GM13976 (cell line): ENCODE measurements at places on chromosomes 12 and 14.
A peak's percentile ranks its signal among the peaks of the same experiment; 100 is the strongest.

GRCh38 chr14:23158779-23159178 lies 24.7 kb downstream of the SLC7A8 start:
- DNase-seq = no peak

- DNase-seq = no peak
Measured at GRCh38 chr12:72311946-72312345, 39.8 kb downstream of the TRHDE start.

- no peak for DNase-seq
Measured at GRCh38 chr12:111111681-111112080, 191.3 kb upstream of the MYL2 start.

DNA sequence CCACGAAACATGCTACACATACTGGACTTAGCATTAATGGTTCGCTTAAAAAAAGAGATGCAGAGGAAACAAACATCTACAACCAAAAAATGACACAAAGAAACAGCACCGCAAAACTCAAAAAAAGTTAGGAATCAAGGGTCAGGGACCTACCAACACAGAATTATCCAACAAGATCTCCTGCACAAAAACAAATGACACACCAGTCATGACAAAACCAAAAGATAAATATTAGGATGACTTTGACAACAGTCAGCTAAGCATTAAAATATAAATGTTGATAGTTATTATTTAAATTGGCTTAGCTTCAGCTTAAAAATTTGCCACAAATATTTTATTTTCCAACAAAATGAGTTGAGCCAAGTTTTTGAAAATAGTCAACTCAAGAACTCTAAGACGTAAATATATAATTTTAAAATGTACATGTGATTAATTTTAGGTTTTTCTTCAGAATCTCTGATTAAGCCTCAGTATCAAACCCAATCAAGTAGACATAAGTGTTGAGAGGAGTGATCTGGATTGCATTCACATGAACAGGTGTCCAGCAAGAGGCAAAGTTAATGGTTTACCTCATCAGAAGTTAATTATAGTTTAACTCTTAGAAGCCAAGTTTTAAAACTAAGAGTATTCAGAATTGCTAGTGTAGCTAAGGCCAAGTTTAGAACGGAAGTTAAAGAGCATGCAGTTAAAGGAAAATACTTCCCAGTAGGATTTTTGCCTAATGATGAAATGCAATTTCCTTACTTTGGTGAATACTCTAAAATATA lies 79.9 kb downstream of the HEATR5A start:
- DNase-seq = no peak

DNA sequence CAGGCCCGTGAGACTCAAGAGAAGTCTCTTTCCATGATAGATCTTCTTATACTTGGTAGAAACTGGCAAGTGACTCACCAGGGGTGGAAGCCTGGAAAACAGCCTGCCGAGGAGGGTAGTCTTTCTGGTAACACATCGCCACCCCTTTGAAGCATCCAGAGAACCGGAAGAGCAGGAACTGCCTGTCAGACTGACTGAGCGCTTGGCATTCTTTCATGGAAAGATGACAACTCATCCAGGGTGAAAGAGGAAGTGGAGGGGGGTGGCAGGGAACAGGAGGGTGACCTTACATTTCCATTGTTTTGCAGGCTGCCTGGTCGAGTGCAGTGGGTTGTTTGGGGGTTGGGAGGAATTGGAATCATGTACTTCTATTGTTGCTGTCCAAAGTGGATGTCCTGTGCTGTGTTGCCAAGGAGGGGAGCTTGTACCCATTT lies 34.5 kb downstream of the PRKCH start:
- no peak for DNase-seq

- DNase-seq = no peak
Measured at GRCh38 chr14:52304248-52304904, 9.7 kb upstream of the PTGER2 start.

DNA sequence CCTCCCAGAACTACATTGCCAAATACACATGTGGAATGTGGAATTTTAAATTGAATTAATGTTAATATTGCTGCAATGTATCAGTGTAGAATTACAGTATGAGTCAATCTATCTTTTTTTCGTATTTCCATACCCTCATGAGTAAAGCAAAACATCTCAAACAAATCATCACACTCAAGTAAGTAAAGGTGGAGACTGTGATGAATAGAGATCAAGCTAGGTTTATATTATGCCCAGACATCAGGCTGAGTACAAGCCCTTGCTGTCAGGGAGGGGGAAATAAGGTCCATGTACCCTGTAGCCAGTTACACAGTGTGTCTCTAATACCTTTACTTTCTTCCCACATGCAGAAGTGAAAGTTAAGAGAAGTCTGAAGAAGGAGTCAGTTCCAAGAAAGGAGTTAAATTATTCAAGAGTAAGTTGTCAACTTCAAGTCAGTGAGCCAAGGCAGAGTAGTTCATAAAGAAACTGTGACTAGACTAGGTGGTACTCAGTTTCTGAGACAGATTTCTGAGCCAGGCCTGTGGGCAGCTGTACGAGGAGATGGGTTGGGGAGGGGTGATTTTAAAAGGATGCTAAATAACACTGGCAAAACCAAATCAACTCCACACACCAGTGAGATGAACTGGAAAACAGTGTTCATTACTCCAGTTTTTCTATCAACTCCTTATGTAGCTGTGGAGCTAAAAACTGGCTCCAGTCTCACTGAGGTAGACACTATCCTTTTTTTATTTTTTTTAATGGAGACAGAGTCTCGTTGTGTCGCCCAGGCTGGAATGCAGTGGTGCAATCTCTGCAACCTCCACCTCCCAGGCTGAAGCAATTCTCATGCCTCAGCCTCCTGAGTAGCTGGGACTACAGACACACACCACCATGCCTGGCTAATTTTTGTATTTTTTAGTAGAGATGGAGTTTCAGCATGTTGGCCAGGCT lies 23.8 kb upstream of the STK38L start:
- DNase-seq = peak; percentile 40

GRCh38 chr14:53011053-53011462 lies 60.2 kb upstream of the FERMT2 start:
- no peak for DNase-seq

- DNase-seq = no peak
Measured at GRCh38 chr12:17528394-17528793, 561.6 kb downstream of the RERGL start.

DNA sequence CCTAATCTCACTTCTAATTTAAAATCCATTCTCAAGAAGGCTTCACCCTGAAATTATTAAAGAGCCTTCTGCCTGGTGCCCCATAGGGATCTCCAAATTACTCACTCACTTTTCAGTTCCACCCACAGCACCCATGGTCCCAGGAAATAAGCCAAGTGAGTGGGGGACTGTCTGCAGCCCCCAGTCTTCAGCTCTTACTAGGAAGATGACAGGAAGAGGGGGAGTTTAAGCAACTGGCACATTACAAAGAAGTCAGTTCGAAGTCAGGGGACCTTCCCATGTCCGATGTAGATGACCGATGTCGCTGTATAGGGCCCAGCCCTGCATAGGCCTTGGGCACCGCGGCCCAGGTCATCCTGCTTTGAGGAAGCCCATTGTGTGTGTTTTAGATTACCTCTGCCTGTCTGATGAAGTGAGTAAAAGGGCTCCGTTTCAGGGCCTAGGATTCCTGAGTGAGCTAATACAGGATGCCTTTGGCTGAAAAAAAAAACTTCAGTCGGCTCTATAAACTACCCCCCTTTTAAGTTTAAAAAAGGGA lies 1.9 kb downstream of the ACTN1 start:
- DNase-seq = no peak

- DNase-seq = peak; percentile 86
Measured at GRCh38 chr12:52151837-52152783, 39.7 kb downstream of the KRT80 start.

DNA sequence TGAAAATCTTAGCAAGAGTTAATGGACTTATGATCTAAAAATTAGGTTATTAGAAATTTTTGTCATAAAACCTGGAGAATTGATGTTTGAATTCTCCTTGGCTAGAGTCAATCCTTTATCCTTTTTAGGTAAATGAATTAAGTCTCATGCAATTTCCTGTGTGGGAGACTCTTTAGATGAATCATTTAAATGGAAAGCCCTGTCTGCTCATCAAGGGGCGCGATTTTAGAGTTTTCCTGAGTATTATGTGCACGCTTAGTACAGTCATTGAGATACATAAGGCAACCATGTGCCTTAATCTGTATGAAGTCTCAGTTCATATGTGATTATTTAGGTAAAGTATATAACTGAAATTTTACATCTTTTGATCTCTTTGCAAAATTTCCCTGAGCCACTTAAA lies 974.7 kb downstream of the NRXN3 start:
- no peak for DNase-seq

GRCh38 chr14:100278702-100279101 lies 27.5 kb downstream of the SLC25A29 start:
- DNase-seq = peak; percentile 58

GRCh38 chr12:117155278-117156060 lies 34.8 kb downstream of the FBXO21 start:
- peak; percentile 90 for DNase-seq

DNA sequence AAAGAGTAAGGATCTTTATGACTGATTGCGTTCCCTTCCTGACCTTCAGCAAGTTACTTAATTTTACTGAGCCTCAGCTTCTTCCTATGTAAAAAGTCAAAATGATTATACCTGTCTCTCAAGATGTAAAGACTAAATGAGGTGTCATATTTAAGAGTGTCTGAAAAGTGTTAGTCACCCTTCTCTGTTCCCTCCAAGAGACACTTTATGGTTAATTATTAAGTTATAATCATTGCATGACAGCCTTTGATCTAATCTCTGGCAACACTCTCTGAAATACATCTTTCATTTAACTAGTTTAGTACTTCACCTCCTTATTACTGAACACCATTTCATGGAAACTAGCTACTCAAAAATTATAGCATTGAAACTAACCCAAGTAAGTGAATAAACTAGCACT lies 54.8 kb downstream of the BMAL2 start:
- DNase-seq = no peak

- DNase-seq = no peak
Measured at GRCh38 chr14:93045965-93046704, 69.6 kb downstream of the ITPK1 start.

- DNase-seq = no peak
Measured at GRCh38 chr12:19916196-19916753, 452.1 kb upstream of the PDE3A start.

- no peak for DNase-seq
Measured at GRCh38 chr12:47296828-47297227, 217.1 kb upstream of the AMIGO2 start.

GRCh38 chr12:118219772-118220171 lies 83.8 kb downstream of the PEBP1 start:
- no peak for DNase-seq

DNA sequence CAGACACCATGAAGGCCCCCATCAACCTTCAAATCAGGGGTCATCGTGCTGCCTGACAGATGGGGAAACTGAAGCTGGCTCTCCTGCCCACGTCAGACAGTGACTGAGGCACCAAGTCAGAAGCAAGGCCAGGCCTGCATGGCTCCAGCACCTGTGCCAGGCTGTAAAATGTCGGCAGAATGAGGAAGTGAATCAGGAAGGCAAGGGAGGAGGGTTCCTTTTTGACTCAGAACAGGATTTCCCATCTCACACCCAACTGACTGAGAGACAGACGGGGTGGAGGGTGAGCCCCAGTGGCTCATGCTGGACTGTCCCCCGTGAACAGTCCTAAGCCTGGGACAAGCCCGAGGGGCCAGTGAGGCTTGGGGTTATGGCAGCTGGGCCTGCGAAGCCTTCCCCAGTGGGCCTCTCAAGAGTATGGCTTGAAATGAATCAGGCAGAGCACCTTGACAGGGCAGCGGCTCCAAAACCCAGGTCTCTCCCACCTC lies 20.9 kb downstream of the SYNE3 start:
- peak; percentile 81 for DNase-seq

- DNase-seq = no peak
Measured at GRCh38 chr14:104782808-104783139, 12.8 kb downstream of the AKT1 start.

DNA sequence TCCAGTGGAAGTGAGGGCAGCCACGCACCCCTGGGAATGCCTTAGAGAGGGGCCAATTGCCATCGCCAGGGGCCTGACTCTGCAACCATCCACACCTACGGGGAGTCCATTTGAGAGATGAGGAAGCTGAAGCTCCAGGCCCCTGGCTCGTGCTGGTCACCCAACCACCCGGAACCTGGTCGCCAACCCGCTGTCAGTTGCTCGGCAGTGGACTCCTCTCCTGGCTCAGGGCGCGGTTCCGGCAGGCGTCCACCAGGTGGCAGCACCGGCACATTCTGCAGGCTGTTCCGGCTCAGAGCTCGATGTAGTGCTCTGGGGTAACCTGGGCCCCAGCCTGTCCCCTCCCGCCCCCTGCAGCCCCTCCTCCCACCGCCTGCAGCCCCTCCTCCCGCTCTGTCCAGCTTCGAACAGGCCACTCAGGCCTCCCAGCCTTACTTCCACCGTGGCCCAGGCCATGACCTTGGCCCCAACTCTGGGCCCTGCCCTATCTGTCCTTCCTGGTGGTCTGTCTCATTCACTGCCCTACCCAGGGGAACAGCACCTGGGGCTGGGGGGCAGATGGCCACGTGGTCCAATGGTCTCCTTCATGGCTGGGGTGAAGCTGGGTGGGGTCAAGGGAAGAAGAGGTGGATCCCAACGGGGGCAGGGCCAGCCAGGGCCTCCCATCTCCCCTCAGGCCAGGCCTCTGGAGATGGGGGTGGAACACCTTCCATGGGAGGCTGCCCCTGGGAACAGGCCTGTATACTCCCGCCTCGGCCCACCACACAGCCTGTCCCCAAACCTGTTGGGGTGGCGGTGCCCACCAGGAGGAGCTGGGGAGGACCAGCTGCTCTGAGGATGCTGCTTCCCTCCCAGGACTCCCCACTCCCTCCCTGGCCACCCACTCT lies 15.7 kb downstream of the SIVA1 start:
- peak; percentile 94 for DNase-seq

DNA sequence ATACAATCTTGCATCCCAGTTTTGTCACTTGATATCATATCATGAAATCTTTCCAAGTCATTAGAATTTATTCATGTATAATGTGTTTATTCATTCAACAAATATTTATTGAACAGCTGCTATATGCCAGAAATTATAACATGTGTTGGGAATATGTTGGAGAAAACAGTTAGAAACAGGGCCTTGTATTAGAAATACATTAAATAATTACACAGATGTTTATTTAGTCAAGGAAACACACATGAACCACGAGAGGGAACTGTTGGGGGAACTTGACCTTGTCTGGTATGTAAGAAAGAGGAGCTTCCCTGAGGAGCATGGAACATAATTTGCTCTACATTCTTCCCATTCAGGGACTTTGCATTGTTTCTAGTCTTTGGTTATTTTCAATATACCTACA lies 191.7 kb upstream of the FRMD6 start:
- DNase-seq = no peak
